ENCODE measurements at places on chromosomes 3 and 15.

- DNase-seq, result no peak
Measured at GRCh38 chr3:50271314-50271936, 2.5 kb downstream of the SEMA3B start.

DNA sequence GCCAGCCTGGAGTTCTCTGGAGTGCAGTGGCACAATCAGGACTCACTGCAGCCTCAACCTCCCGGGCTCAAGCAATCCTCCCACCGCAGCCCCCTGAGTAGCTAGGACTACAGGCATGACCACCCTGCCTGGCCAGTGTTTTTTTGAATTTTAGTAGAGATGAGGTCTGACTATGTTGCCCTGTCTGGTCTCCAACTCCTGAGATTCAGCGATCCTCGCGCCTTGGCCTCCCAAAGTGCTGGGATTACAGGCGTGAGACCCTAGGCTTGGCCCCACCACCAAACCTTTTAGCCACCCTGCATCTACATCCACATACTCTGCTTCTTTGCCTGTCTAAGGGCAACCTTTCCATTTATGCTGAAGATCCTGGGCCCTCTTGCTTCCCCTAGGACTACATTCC is 4.4 kb downstream of the NUSAP1 start:
- DNase-seq, result no peak

- DNase-seq, result no peak
Measured at GRCh38 chr15:95887666-95888390, 442.7 kb upstream of the NR2F2 start.

GRCh38 chr3:172115787-172116186 is 76.4 kb downstream of the FNDC3B start:
- DNase-seq, result no peak

- no peak for DNase-seq
Measured at GRCh38 chr15:80554560-80554959, 140.6 kb upstream of the ABHD17C start.
